ENCODE measurements at places on chromosomes 13 and 19. TPM values are rescaled to one million over a fixed set of nuclear protein-coding genes. Genes with fewer than 3 reads are reported as not detected.
A peak's percentile ranks its signal among the peaks of the same experiment; 100 is the strongest.

GRCh38 chr19:39847525-39847924, 1.3 kb upstream of the FBL start:
- DNase-seq: no peak
- H3K36me3 ChIP-seq: no peaks in the 10 kb centered on the region
- H3K27ac ChIP-seq: no peak overlapping the region
- H3K4me1 ChIP-seq: peaks cover 28% of the 10 kb centered on the region
- no peak overlapping the region for H3K4me3 ChIP-seq

- peaks cover 10% of the 10 kb centered on the region for H3K27me3 ChIP-seq
- H3K4me3 ChIP-seq: no peak overlapping the region
- H3K27ac ChIP-seq: no peak overlapping the region
- no peak for DNase-seq
- H3K36me3 ChIP-seq: no peaks in the 10 kb centered on the region
These were observed 2.8 kb upstream of the DZIP1 start for GRCh38 chr13:95647321-95647720.

DNA sequence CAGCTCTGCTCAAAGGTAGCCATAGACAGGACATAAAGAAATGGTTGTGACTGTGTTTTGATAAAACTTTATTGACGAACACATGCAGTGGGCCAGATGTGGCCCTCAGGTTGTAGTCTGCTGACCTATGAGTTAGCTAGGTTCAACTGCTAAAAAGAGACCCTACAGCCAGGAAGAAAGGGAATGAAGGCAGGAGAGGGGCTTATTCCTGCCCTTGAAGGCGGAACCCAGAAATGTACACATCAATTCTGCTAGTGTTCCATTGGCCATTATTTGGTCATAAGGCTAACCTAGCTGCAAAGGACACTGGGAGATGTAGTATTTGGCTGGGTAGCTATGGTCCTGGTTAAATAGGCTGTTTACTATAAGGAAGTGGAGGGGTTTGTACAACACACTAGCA, 18.0 kb downstream of the APBA3 start:
- H3K4me3 ChIP-seq: no peak overlapping the region
- H3K27me3 ChIP-seq: no peaks in the 10 kb centered on the region
- no peaks in the 10 kb centered on the region for H3K36me3 ChIP-seq
- no peaks in the 10 kb centered on the region for H3K4me1 ChIP-seq
- no peak overlapping the region for H3K27ac ChIP-seq
- DNase-seq: no peak

- no peaks in the 10 kb centered on the region for H3K27me3 ChIP-seq
- no peak overlapping the region for H3K27ac ChIP-seq
- DNase-seq: no peak
- no peak overlapping the region for H3K4me3 ChIP-seq
- no peaks in the 10 kb centered on the region for H3K36me3 ChIP-seq
These were observed 1.3 kb upstream of the DOCK9 start for GRCh38 chr13:98979012-98979660.

Gene THSD8
- total RNA-seq: not detected

- no peaks in the 10 kb centered on the region for H3K27me3 ChIP-seq
- H3K4me3 ChIP-seq: peak overlapping the region; percentile 24
These were observed 173.1 kb downstream of the POU4F1 start for GRCh38 chr13:78430166-78430791.

Gene ZNF69
- 62.4 TPM for total RNA-seq

GRCh38 chr13:112465251-112466131, 89.3 kb downstream of the SPACA7 start:
- H3K27me3 ChIP-seq: no peaks in the 10 kb centered on the region
- no peak overlapping the region for H3K4me3 ChIP-seq
- no peaks in the 10 kb centered on the region for H3K4me1 ChIP-seq
- DNase-seq: no peak
- no peak overlapping the region for H3K27ac ChIP-seq

All from neural progenitor cell (in vitro differentiated cells).